Omental fat pad (tissue), 4 donors: ENCODE measurements at places on chromosomes 4 and X.

DNA sequence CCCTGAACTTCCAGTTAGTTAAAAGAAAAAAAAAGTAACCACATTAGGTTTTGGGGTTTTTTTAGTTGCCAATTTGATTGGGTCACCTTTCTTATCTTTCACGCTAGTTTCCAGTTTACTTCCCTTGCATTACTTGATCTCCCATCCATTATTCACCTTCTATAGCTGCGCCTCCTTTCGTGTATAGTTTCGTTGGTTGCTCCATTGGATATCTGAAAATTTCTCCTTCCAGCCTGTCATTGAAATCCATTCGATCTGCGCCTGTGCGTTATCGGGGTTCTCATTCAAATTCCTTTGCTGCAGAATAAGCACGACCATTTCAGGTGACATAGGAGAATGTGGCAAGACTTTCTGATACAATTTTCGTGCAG lies 764 bp downstream of the TRAPPC11 start:
- no peak for DNase-seq

GRCh38 chr4:169151671-169152070 lies 119.1 kb downstream of the SH3RF1 start:
- DNase-seq: no peak

- DNase-seq: no peak
Observed at GRCh38 chrX:151970027-151970426, 4.4 kb downstream of the GABRE start.

DNA sequence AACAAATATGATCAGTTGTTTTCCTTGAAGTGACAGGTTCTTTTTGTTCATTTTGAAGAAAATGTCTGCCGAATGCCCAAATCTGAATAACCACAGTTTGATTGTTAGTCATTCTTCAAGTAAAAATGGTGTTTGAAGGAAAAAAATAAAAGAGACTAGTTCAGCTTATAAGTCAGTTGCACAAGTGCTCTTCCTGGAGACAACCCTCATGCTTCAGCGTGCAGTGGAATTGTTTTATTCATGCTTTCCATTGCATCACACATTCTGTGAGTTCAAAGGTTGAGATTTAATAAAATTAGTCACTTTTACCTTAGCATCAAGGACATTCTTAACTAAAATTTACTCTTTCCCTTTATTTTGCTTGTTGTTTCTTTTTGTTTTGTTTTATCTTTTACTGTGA lies 404.9 kb downstream of the ZNF674 start:
- DNase-seq: no peak

GRCh38 chr4:70705183-70706043 lies 16.4 kb upstream of the RUFY3 start:
- DNase-seq: peak; percentile 60

- DNase-seq: no peak
Observed at GRCh38 chrX:97030463-97030862, 146.8 kb downstream of the RPA4 start.

DNA sequence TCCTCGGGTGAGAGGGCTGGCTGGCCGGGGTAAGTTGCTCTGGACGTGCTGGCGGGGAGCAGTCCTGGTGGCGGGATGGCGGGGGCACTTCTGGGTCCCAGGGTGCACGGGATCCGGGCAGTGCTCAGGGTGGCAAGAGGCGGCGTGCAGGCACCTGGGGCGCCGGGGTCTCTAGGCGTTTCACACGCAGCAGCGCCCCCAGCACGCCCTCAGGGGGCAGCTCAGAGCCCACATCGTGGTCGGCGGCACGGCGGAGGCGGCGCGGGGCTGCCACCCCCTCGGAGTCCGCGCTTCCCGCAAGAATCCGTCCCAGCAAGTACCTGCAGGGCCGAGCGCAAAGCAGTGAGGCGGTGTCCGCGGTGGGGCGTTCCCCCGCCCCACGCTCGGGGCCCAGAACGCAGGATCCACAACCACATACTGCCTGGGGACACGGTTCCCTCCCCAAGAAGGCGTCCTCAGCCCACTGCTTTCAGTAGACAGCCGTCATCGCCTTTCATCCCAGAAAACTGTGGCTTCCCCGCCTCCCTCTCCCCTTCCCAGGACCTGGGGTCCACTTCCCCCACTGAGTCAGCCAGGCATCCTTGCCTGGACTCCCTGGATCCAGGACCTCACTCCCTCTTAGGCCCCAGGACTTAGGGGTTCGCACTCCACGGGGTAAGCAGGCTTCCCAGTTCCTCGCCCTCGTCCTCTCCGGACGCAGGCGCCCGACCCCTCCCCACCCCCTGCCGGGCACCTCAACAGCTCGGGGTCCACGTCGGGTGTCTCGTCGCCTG lies 4.1 kb downstream of the PCSK1N start:
- DNase-seq: no peak

DNA sequence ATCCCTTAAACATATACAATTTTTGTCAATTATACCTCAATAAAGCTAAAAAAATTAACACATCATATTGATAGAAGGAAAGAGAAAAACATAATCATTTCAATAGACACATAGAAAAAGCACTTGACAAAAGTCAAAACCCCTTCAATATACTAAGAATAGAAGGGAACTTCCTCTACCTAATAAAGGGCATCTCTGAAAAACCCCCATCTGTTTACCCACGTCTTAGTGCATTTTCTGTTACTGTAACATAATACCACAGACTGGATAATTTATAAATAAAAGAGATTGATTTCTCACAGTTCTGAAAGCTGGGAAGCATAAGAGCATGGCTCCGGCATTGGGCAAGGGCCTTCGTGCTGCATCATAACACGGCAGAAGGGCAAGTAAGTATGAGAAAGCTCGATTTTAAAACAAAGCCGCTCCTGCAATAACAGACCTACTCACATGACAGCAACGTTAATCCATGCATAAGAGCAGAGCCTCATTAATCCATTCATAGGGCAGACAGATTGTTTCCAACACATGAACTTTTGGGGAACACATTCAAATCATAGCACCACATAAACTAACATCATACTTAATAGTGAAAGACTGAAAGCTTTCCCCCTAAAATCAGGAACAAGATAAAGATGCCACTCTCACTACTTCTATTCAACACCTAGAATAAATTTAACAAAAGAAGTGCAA lies 15.7 kb downstream of the STEEP1 start:
- no peak for DNase-seq

DNA sequence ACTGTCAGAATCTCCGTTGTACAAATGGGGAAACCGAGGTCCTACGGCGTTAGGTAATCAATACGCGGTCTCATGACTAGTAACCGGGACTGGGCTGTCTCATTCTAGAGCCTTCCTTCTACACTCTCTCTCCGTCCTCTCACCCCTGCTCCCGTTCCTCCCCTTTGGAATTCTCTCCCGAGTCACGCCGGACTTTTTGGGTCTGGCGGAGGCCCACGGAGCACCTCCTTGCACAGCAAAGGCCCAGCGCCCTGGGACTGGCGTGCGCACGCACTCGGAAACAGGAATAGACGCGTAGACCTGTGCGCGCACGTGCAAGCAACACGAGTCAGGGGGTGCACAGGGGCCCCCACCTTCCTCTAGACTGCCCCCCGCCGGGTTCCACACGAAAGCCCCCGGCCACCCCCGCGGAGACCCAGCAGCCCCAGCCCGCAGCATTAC lies 361 bp downstream of the QDPR start:
- DNase-seq: peak; percentile 41

DNA sequence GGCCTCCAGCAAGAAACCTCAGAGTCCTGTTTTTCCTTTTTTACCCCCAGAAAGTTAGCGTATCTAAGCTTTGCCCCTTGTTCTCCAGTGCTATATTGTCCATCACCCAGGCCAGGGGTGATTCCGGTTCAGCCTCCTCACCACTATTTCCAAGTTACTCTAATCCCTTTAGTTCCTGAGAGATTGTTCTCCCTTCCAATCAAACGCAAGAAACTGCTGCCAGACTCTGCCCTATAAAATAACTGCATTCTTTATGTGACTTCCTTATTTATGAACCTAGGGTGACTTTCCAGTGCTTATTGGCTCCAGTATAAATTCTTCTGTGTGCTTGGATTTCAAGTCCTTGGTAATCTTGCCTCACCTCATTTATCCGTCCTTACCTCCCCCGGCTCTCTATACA lies 65.7 kb downstream of the CLCN5 start:
- DNase-seq: no peak

DNA sequence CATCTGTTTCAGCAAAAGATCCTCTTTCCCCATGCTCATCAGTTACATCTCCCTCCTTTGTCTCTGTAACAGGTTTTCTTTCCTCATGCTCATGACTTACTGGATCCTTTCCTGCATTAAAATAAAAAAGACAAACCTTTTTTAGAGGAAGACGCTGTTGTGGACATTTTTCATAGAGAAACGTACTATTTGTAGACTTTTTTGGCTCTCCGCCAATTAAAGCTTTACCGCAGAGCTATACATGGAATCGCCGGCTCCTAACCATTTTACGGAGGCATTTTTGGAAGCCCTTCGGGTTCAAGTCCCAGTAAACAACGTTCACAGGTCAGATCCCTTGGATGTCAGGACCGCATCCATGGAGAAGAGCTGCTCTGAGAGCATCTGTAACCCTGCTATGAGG lies 1.3 kb downstream of the FAM9C start:
- DNase-seq: no peak

- DNase-seq: no peak
Observed at GRCh38 chrX:3962511-3963311, 249.3 kb upstream of the PRKX start.

GRCh38 chrX:40864972-40865371 lies 129.6 kb upstream of the MED14 start:
- DNase-seq: no peak

- DNase-seq: no peak
Observed at GRCh38 chr4:179114615-179115014, 1672.4 kb upstream of the AGA start.

GRCh38 chr4:27181693-27182092 lies 321.1 kb downstream of the STIM2 start:
- no peak for DNase-seq

- DNase-seq: no peak
Observed at GRCh38 chr4:175335331-175335730, 417.2 kb downstream of the ADAM29 start.

DNA sequence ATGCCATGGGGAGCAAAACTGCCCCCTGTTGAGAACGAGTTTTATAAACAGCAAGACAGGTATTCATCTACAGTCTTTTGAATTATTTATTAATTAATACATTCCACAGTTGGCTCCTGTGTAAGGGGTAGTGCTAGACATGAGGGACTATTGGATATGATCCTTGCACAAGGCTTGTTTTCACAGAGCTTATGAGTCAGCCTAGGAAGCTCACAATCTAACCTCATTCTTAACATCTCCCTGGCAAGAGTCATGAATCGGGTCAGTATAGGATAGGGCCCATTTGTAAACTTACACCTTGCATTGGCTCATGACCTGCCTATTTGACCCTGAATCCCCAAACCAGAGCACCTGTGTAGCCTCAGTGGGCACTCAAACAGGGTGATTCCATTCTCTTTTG lies 209.1 kb upstream of the HCCS start:
- DNase-seq: no peak

DNA sequence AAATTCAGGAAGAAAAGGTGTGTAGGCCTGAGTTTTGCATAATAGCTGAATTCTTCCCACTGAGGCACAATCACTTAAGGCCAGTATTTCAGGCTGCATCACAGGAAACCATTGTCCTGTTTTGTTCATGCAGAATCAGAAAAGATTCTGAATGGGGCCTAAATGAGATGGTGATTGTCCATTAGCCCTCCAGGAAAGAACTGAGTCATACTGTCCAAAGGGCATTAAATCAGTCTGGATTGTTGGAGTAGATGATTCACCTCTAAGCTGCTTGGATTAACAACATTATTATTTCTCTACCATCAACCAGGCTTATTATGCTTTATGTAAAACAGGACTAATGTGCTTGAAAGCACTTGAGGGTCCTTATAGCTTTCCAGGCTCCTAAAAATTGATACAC lies 36.2 kb downstream of the CT47B1 start:
- DNase-seq: no peak

DNA sequence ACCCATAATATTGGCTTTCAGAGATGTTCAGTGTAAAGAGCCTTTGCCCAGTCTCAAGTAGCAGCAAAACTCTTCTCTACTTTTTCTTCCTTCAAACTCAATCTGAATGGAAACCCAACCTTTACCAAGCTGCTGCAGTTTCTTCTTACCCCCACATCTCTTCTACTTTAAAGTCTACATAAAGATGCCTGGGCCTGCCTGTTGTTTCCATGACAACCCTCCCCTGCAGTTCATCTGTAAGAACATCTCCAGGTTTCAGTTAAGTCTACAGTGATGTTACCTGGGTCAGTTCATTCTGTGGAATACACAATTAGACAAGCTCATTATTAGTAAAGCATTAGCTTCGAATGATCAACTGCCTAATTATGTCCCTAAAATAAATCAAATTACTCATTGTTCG lies 81.4 kb downstream of the SPANXN3 start:
- no peak for DNase-seq

DNA sequence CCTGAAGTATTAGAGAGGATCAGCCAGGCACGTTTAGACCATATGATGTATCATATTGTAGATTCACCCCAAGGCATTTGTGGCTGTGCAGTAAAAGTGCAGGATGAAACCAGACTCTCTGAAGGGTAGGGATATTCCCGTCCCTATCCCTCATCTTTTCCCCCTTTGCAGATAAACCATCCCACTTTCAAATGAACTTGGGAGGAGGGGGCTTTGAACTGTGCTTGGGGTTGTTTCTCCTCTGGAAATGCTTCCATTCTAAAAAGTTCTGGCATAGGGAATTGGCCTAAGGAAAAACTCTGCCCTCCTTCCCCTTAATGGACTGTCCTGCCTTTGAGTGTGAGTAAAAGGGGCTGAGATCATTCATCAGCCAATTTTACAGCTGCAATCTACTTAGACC lies 23.8 kb downstream of the SNCA start:
- no peak for DNase-seq
